ENCODE measurements at places on chromosomes 7 and 10.
A peak's percentile ranks its signal among the peaks of the same experiment; 100 is the strongest.

GRCh38 chr10:59382831-59383295, 20.5 kb upstream of the FAM13C start:
- no peak for DNase-seq

DNA sequence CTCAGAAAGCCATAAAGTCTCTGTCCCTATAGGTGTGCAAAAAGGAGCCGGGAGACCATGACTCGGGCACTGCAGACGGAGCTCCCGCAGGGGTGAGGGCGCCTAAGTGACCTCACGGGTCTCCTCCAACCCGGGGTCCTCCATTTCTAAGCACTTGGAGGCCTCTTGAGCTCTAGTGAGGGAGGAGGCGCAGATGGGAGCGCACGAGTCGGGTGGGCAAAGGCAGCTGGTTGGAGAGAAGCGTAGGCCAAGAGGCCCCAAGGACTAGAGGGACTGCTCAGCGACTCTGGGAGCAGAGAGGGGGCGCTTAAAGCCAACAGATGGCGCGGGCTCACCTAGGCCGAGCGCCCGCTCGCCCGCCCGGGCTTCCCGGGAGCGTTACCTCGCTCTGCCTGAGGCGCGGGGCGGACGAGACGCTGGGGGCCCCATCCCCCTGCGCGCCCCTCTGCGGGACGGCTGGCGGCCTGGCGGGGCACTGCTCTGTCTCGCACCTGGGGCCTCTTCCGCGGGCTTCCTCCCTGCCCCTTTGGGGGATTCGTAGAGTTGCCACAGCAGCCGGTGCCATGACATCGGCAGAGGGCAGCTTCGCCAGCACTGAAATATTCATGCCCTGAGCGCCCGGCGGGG, 523 bp upstream of the CDH23 start:
- peak; percentile 7 for DNase-seq

- peak; percentile 2 for DNase-seq
These were observed 164.2 kb downstream of the NXPH1 start for GRCh38 chr7:8597565-8597964.

DNA sequence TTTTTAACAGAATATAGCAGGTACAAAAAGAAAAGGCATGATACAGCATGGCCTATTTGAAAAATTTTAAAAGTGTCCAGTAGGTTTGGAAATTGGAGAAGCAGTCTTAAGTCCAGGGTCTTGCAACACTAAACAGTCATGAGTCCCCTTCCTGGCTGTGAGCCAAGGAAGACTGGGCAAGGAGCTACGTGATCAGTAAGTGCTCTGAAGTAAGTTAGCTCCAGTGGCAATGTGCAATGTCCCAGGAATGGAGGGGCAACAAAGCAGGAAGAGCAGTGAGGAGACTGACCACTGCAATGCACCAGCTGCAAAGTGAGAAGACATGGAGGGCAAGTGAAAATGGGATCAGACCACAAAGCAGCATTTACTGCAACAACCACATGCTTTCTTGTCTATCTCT, 72.9 kb upstream of the GRID1 start:
- peak; percentile 67 for DNase-seq

DNA sequence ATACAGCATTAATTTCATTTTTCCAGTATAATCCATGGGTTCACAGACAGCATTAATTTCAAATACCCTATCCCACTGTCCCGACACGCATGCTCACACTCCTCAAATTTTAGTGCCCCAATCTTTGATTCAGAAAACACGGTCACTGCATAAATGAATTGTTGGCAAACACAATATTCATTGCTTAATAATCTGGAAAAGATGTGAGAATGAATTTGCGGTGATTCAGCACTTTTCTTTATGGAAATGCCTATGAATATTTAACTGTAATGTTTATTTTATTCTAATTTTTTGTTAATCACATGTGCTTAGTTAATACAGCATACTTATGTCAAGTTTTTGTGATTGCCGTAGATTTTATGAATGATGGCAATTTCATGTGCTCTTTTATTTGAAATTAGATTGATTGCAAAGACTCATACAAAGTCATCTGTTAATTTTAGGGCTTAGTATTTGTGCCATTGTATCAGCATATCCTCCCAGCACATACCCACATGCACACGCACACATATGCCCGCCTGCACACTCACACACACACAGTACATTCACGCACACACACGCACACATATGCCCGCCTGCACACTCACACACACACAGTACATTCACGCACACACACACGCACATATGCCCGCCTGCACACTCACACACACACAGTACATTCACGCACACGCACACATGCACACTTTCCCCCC, 35.1 kb downstream of the MACROH2A2 start:
- no peak for DNase-seq

DNA sequence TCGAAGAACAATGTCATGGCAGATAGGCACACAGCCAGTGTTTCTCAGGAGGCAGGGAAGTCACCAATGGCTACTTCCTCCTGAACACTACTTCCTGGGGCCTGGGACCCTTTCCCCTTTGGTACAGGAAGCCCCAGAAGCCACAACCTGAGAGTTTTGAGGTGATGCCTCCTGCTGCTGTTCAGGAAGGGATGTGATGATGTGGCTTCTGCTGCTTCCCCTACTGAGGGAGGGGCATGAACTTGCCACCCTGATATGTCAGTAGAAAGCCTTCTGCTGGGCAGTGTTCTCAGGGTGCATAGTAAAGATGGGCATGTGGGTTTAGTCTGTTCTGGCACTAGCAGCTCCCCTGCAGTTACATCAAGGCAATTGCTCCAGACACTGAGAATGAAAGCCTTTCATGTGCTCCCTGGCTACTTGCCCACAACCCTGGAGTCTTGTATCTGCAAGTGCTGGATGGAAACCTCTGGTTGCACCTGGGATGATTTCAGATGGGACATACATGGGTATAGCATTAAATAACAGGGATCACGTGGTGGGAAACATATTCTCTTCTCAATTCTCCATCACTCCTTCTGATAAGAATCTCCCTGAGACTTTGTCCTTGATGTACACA, 69.3 kb downstream of the ADRA2A start:
- no peak for DNase-seq
